T follicular helper cell (primary cell): ENCODE measurements at places on chromosomes 7 and 10.
A peak's percentile ranks its signal among the peaks of the same experiment; 100 is the strongest.

GRCh38 chr7:149422914-149423301 lies 38.0 kb downstream of the ZNF777 start:
- peak; percentile 9 for DNase-seq

DNA sequence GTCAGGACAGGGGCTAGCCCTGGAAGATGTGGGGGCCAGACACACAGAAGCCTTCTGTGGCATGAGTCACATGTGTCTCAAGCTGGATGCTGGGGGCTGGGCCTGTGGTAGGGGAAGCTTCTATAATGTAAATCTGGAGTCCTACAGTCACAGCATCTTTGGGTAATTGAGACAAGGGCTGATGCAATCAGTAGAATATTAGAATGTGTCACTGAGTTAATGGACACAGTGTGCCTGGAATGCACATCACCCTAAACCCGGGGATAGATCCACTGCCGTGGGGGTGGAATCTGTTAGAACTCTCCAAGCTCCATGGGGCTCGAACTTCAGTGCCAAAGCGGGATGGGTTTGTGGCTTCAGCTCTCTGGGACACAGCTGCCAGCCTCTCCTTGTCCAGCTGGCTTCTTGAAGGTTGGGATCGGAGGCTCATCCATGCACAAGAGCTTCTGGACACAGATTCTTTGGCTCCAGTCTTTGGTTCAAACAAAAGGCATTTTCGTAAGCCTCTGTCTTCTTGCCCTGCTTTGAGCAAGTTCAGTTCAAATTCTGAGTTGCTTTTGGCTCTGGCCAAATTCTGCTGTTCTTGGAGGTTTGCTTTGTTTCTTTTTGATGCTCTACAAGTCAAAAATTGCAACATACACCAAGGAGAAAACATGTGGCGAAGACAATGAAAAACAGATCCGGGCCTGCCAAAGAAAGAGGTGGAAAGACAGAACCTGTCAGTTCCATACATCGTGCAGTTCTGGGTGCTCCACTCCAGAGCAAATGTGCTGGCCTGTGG lies 194.8 kb upstream of the ZNF32 start:
- no peak for DNase-seq

DNA sequence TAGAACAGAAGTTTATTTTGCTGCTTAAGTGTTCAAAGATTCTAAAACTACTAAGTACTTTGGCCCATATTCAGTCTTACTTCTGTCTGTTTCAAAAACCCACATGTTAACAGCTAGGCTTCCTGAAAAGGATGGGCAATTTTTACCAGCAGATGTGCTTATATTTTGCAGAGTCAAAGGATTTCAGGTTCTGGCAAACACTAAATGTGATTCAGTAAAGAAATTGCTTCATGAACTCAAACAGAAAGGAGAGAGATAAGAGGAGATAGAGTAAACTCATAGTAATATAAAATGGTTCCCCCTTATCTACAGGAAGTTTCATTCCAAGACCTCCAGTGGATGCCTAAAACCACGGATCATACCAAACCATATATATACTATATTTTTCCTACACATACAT lies 248.5 kb downstream of the AGMO start:
- no peak for DNase-seq

- no peak for DNase-seq
These were observed 53.0 kb upstream of the OPALIN start for GRCh38 chr10:96411716-96412320.

DNA sequence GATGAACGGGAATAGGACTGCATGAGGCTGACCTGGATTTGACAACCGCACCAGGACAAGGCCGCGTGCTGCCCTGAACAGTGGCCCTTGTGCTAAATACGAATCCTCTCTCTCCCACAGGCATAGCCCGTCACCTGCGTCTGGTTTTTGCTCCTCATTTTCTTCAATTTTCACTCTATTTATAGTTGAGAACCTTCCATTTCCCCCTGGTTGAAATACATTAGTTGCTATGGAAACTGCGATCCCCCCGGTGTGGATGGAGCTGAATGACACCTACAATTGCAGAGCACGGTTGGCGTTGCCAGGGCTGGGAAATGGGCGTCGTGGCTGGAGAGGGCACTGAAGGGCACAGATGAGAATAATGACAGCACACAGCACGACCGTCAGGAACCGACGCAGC lies 158.6 kb upstream of the PITRM1 start:
- no peak for DNase-seq
